ENCODE measurements at places on chromosomes 3 and 15.

- DNase-seq = no peak
These were observed 1.5 kb upstream of the ISLR start for GRCh38 chr15:74171965-74172541.

GRCh38 chr15:88262064-88262463, 5.5 kb upstream of the NTRK3 start:
- no peak for DNase-seq

DNA sequence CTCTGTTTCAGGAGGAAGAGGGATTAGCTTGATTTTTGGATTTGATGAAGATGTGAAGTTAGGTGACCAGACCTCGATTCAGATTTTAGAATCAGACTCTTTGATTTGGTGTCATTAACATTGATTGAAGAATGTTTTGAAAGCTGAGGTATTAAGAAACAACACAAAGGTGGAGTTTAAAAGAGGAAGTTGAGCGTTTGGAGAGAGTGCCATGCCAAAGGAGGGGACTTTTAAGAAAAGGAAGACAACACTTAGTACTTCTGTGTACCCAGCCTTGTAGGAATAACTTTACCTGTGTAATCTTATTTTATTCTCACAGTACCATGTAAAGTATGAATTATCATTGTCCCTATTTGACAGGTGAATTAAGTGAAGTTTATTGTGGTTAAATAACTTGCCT, 34.4 kb downstream of the PPARG start:
- no peak for DNase-seq

DNA sequence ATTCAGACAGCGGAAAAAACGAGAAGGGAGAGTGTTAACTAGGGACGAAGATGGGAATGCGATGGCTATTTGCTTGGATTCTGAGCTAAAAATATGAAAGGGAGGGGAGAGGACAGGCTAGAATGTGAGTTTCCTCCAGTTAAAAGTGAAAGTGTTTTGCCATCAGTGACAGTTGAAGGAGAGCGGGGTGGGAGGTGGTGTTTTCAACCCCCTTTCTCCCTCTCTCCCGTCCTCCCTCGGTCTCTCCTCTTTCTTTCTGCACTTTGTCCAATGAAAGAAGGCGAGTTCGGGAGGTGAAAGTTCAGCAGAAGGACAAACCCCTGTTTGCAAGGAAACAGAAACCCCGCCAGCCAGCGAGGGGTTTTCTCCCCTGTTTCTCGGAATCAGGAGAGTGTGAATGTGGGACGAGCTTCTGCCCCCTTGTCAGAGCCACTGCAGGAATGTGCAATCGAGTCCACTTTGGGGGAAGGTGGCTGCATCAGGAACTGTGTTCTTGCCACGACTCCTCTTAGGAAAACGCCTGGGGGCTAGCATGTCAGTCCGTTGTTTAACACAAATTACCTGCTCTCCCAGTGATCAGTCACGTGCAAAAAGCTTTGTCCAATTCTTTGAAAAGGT, 975 bp upstream of the FOXP1 start:
- DNase-seq = peak; percentile 32

All from head of caudate nucleus (tissue), 42 donors.